SK-N-SH (cell line): ENCODE measurements at places on chromosomes 16 and 17. TPM values are rescaled to one million over a fixed set of nuclear protein-coding genes. Genes with fewer than 3 reads are reported as not detected.

The IKZF3 gene
- polyA plus RNA-seq = not detected in 2 replicates

The BCL6B gene
- 0.02 TPM in 1 of 2 replicates, not detected in the other for polyA plus RNA-seq

The SCN4A gene
- not detected in 2 replicates for polyA plus RNA-seq

The SCIMP gene
- polyA plus RNA-seq = not detected in 2 replicates

The CTRL gene
- 1.3 and 1.9 TPM in 2 replicates for polyA plus RNA-seq

The C16orf89 gene
- polyA plus RNA-seq = 0.18 TPM in 1 of 2 replicates, not detected in the other

The CLEC18C gene
- polyA plus RNA-seq = 0.08 and 0.23 TPM in 2 replicates

GRCh38 chr16:4204521-4204920, 37.4 kb downstream of the SRL start:
- no peak overlapping the region for H3K27ac ChIP-seq
- DNase-seq = no peak
- no peaks in the 10 kb centered on the region for H3K27me3 ChIP-seq
- H3K36me3 ChIP-seq = no peaks in the 10 kb centered on the region
- H3K4me1 ChIP-seq = peaks cover 2% of the 10 kb centered on the region; the same call in 1 of the 2 replicates

DNA sequence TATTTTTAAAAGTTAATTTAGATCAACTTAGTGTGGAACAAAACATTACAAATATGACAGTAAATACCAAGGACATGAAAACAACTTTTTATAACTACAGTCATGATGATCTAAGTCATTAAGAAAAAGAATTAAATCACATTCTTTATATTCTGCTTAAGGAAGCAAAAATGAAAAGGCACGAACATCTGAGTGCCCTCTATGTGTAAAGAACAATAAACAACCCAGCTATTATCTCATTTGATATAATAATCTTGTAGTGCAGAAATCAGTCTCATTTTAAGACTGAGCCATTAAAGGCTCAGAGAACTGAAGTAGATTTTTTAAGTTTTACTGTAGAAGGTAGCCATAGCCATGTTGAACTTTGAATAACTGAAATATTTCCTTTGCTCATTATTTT, 13.4 kb downstream of the MYO1D start:
- H3K27ac ChIP-seq = no peak overlapping the region
- no peak for DNase-seq
- no peak overlapping the region for H3K4me3 ChIP-seq
- no peaks in the 10 kb centered on the region; the same call in none of the 2 replicates for H3K4me1 ChIP-seq

- peaks cover 12% of the 10 kb centered on the region for H3K36me3 ChIP-seq
- no peak overlapping the region for H3K4me3 ChIP-seq
- no peak for DNase-seq
- peaks cover 29% of the 10 kb centered on the region; the same call in 1 of the 2 replicates for H3K4me1 ChIP-seq
- no peaks in the 10 kb centered on the region for H3K27me3 ChIP-seq
These were observed 187.6 kb downstream of the FTO start for GRCh38 chr16:53891409-53892139.

DNA sequence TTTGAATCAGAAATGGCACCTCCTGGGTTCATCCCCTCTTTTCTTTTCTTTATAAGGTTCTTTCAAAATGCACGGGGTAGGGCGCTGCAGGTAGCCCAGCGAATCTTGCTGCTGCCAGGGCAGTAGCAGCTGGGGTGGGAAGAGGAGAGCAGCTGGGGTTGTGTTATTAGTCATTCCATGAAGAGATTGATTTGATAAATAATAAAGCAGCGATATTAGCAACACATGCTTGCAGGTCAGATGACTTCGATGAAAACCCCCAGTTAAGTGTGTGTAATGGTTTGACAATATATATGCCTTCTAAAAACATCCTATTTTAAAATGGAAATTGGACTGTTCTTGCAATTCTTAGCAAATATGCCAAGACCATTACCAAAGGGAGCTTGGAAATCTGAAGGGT, 200.7 kb downstream of the CCDC182 start:
- H3K27me3 ChIP-seq = no peaks in the 10 kb centered on the region
- H3K4me1 ChIP-seq = peaks cover 32% of the 10 kb centered on the region
- DNase-seq = peak; percentile 62
- H3K36me3 ChIP-seq = no peaks in the 10 kb centered on the region
- peak overlapping the region; percentile 100 for H3K27ac ChIP-seq
- no peak overlapping the region for H3K4me3 ChIP-seq

DNA sequence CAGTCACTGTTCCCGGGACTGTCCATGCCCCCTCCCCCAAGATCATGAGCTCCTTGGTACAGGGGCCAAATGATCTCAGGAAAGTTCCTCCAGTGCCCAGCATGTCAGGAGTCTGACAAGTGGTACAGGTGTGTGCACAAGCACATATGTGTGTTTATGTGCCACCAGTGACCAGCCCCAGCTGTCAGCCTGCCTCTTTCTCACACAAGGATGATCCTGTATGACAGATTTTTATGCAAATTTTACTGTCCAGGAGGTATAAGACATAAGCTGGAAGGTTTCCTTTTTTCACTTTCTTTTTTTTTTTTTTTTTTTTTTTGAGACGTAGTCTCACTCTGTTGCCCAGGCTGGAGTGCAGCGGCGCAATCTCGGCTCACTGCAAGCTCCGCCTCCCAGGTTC, 31.4 kb upstream of the GFOD2 start:
- DNase-seq = no peak
- no peak overlapping the region for H3K4me3 ChIP-seq
- H3K36me3 ChIP-seq = no peaks in the 10 kb centered on the region
- H3K27ac ChIP-seq = no peak overlapping the region
- H3K4me1 ChIP-seq = no peaks in the 10 kb centered on the region; the same call in 1 of the 2 replicates

- no peaks in the 10 kb centered on the region for H3K4me1 ChIP-seq
- H3K36me3 ChIP-seq = no peaks in the 10 kb centered on the region
- no peak overlapping the region for H3K27ac ChIP-seq
- H3K4me3 ChIP-seq = no peak overlapping the region
These were observed 13.3 kb downstream of the PIK3R5 start for GRCh38 chr17:8952191-8952590.

DNA sequence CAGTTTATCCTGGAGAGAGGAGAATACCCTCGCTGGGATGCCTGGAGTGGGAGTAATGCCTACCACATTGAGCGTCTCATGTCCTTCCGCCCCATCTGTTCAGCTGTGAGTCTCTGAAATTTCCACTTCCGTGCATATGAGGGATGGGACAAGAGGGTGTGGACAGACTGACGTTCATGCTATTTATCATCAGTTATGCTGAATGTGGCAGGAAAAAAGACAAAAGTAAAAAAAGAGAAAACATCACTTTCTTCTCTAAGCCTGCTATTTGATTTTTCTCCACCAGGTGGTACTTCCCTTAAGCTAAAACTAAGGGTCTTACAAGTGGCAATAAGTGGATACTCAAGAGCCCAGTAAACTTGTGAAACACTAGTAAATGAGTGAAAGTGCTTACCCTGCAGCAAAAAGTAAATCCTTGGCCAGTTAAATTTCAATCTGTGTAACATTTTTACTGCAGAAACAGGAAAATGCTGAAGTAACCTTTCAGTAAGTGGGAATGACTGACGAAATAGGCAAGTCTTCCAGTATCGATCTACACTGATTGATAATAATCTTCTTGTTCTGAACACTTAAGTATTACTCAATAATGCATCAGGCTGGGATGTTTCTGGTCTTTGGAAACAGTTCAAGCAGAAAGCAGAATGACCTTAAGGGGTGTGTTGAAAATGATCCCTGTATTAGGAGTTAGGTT, 5.6 kb downstream of the CRYBA1 start:
- peak; percentile 32 for DNase-seq
- H3K4me3 ChIP-seq = no peak overlapping the region

- no peak overlapping the region for H3K27ac ChIP-seq
- H3K4me1 ChIP-seq = no peaks in the 10 kb centered on the region
- no peaks in the 10 kb centered on the region for H3K27me3 ChIP-seq
- no peak overlapping the region for H3K4me3 ChIP-seq
These were observed 152.1 kb downstream of the AXIN2 start for GRCh38 chr17:65409381-65409780.

GRCh38 chr16:70759666-70760065, 41.3 kb downstream of the VAC14 start:
- peaks cover 30% of the 10 kb centered on the region; the same call in 1 of the 2 replicates for H3K36me3 ChIP-seq
- H3K4me3 ChIP-seq = no peak overlapping the region
- peak overlapping the region; percentile 80 for H3K27ac ChIP-seq
- peaks cover 4% of the 10 kb centered on the region; the same call in 1 of the 2 replicates for H3K4me1 ChIP-seq
- no peaks in the 10 kb centered on the region for H3K27me3 ChIP-seq
- DNase-seq = no peak

DNA sequence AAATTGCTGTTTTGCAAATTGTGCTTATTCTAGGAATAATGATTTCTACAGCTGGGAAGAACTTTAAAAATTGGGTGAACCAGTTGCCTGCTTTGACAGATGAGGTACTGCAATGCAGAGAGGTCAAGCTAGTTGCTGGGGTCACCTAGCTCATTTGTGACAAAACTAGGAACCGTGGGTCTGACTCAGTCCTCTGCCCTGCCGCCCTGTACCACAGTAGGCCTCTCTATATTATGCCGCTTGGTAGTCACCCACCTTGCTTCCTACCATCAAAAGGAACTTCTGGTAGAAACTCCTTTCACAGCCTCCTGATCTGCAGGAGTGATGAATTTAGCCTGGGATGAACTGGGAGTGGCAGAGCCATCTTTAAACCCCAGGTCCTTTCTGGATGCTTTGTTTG, 105.7 kb downstream of the PITPNC1 start:
- H3K4me1 ChIP-seq = peaks cover 7% of the 10 kb centered on the region; the same call in 1 of the 2 replicates
- no peaks in the 10 kb centered on the region for H3K27me3 ChIP-seq
- no peak for DNase-seq
- H3K36me3 ChIP-seq = no peaks in the 10 kb centered on the region
- H3K27ac ChIP-seq = no peak overlapping the region

DNA sequence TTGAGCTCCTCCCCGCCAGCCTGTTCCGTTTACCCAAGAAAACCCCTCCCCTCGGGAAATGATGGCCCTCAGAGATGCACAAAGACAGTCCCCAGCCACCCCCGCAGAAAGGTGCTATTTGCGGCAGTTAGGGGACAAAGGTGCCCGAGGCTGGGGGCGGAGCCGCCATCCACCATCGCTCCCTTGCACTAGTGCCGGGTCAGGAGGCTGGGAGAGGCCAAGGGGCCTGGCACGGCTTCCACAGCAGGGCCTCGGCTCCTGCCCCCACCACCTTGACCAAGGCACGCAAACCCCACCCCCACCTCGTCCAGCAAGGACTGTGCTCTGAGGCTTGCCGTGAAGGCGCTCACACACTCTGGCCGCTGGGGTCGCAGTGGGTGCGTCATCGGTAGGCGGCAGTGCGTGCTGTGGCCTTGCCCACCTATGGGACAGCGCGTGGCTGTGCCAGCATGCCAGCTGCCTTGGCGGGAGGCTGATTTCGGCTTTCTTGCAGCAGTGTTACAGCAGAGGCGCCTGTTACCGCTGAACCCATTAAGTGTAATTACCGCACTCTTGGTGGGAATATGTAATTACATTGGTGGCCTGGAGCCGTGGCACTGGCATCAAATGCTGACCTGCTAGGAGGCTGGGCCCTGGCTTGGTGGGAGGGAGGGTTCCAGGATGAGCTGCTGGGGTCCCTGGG, 31.8 kb downstream of the TPSG1 start:
- no peaks in the 10 kb centered on the region for H3K4me1 ChIP-seq
- H3K27me3 ChIP-seq = peaks cover 49% of the 10 kb centered on the region
- no peak overlapping the region; the same call in 1 of the 2 replicates for H3K4me3 ChIP-seq
- H3K27ac ChIP-seq = no peak overlapping the region
- H3K36me3 ChIP-seq = no peaks in the 10 kb centered on the region

DNA sequence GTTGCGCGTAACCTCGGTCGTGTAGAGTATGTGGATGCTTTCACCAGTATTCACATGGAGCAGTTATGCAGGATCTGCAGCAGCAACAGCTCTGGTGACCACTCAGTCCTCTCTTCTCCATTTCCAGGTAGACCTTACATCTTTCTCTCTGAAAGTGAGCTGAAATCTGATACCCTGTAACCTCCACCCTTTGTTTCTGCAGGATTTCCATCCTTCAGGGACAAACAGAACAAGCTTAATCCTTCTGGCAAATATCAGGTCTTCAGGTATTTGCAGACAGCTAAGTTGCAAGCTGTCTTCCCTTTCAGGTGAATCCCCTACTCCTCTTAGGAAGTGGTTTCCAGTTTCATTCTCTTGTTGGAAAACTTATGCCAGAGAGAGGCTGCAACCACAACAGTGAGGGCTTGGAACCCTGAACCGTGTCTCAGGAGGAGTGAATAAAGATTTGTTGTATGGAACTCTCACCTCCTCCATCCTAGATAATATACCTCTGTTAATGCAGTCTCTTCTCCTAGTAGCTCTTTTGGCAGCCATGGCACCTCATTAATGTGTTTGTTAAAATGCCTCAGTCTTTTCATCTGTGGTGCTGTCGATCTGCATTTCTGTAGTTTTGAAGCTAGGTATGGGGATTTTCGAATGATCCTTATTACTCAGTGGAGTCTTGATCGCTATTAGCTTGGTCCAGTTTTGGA, 172.5 kb downstream of the PRKCA start:
- H3K4me1 ChIP-seq = peaks cover 2% of the 10 kb centered on the region
- H3K36me3 ChIP-seq = peaks cover 22% of the 10 kb centered on the region

GRCh38 chr17:57517632-57518456, 227.3 kb downstream of the CCDC182 start:
- H3K27ac ChIP-seq = peak overlapping the region; percentile 86
- no peaks in the 10 kb centered on the region for H3K36me3 ChIP-seq
- H3K4me1 ChIP-seq = peaks cover 9% of the 10 kb centered on the region; the same call in 1 of the 2 replicates
- DNase-seq = no peak
- H3K27me3 ChIP-seq = no peaks in the 10 kb centered on the region
- no peak overlapping the region for H3K4me3 ChIP-seq
